ENCODE measurements at places on chromosomes 2 and 18.

- DNase-seq, result no peak
Observed at GRCh38 chr2:159555651-159556392, 60.5 kb downstream of the BAZ2B start.

GRCh38 chr2:218970894-218971293 is 11.4 kb downstream of the CDK5R2 start:
- no peak for DNase-seq

- DNase-seq, result no peak
Observed at GRCh38 chr2:216765761-216766262, 70.5 kb upstream of the IGFBP5 start.

DNA sequence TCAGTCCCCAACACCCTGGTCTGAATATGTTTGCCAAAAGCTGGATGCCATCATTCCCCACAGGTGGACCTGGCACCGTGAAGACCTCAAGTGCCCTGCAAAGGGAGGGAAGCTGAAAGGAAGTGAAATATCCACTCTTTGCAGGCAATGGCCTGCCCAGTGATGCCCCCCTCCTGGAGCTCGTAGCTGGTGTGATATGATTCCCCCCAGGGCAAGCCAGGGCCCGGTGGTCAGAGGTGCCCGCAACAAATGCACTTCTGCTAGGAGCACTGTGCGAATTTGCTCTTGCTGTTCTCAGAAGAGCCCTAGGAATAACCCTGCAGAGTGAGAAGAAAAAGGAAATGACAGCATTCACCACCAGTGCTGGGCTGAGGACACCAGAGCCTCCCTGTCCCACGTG is 247.4 kb downstream of the KLHL29 start:
- no peak for DNase-seq

GRCh38 chr2:156615836-156616322 is 179.7 kb downstream of the GPD2 start:
- no peak for DNase-seq

DNA sequence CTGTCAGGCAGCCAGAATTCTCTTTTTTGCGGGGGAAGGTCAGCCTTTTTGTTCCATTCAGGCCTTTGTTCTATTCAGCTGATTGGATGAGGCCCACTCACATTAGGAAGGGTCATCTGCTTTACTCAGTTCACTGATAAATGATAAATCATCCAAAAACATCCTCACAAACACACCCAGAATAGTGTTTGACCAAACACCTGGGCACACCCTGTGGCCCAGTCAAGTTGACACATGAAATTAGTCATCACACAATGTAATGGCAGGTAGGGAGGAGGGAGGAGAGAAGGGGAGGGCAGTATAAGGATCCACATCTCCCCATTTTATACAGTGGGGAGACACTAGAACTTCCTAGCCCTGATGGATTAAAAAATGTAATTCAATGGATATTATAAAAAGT is 8.3 kb upstream of the RMC1 start:
- no peak for DNase-seq

DNA sequence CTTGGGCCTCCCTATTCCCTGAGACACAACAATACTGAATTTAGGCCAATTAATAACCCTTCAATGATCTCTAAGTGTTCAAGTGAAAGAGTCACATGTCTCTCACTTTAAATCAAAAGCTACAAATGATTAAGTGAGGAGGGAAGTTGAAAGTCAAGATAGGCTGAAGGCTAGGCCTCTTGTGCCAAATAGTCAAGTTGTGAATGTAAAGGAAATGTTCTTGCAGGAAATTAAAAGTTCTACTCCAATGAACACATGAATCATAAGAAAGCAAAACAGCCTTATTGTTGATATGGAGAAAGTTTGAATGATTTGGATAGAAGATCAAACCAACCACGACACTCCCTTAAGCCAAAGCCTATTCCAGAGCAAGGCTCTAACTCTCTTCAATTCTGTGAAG is 286.9 kb downstream of the MEIS1 start:
- no peak for DNase-seq

DNA sequence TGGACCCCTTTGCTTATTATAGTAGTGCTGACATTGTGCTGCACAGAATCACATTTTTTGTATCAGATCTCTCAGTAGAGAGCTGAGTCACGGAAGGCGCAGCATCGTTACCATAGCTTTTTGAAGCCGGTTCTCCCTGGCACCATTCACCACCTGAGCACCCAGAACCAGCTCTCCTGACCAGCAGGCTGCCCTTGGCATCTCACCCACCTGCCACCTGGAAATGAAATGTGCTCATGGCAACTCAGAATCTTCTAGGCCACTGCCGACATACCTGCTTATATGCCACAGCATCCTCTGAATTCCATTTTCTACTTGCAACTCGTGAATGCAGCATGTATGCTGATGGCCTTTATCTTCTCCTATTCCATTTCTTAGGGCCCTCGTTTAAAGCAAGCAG is 62.7 kb downstream of the COA5 start:
- DNase-seq, result no peak

- DNase-seq, result no peak
Observed at GRCh38 chr2:12412898-12413305, 303.8 kb upstream of the TRIB2 start.

- DNase-seq, result no peak
Observed at GRCh38 chr18:68461481-68462018, 253.4 kb downstream of the TMX3 start.

- DNase-seq, result no peak
Observed at GRCh38 chr2:172285760-172286159, 141.6 kb upstream of the ITGA6 start.

DNA sequence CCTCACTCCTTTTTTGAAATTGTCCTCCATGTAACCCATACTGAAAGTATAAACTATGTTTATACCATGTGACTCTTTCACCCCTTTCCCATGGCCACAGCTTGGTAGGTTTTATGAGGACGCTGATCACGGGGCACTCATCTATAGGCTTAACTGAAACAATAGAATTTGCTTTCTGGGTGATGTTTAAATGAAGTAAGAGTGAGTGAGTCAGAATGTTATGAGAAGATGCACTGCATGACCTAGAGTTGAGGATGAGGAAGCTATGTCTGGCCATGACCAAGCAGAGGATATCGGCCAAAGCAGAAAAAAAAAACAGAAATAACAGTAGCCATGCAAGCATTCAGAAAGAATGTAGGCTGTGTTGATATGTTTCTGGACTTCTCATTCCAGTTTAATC is 34.9 kb downstream of the SCN1A start:
- DNase-seq, result no peak

DNA sequence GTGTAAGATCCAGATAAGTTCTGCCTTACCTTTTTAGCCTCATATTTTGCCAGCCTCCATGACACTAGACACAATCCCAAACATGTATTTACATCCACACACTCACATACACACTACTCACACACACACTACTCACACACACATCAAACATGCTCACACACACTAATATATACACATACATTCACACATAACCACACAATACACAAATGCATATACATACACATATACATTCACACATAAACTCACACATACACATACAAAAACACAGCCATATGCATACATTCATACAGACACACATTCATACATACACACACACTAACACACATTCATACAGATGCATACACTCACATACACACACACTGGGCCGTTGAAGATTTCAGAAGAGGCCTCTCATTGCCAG is 109.5 kb downstream of the MAIP1 start:
- DNase-seq, result no peak

DNA sequence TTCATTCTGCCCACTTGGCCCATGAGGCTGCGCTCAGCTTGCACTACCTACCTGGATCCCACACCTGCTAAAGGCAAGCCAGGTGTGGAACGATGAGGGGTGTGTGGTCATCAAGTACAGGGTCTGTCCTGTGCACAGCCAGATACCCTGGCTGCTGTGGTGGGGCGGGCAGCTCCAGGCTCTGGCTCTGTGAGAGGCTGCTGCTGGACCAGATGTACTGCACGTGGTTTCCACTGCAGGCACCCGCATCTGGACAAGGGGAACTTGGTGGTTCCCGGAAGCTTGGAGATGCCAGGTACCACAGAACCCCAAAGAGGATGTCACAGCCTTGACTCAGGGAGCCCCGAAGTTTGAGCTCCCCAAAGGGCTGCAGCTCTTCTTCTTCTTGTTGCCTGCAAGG is 68.1 kb upstream of the ZNF804A start:
- no peak for DNase-seq

- DNase-seq, result no peak
Observed at GRCh38 chr18:9695605-9696004, 12.5 kb upstream of the RAB31 start.

DNA sequence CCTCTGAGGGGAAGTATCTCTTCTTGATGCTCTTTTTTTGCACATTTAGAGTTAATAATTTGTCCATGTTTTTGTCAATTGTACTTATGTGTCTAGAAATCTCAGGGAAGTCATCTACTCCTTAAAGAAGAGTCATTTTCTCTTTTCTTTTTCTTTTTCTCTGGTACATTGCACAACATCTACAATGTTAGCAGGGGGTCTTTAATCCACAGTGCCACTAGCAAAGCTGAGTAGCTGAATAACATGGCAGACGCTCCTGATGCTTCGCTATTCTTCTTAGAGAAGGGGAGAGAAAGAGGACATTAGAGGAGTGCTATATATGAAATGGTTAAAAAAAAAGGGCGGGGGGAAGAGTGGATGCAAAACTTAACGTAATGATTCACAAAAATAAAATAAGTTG is 399.6 kb upstream of the CWC22 start:
- DNase-seq, result no peak

DNA sequence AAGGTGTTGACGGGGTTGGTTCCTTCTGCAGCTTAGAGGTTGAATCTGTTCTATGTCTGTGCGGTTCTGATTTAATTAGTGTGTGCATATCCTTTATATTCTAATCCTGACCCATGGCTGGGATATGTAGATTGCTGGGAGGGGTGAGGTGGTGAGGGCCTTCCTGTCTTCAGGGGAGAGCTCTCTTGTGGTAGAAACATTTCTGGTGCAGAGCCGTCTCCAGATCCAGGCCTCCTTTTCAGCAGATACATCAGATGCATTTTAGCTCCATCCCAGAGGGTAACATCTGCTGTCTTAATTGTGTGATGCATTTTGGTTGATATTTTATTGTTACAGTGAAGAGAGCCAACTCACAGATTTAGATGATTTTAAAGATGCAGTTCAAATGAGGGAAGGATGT is 227.8 kb downstream of the AGAP1 start:
- DNase-seq, result no peak

DNA sequence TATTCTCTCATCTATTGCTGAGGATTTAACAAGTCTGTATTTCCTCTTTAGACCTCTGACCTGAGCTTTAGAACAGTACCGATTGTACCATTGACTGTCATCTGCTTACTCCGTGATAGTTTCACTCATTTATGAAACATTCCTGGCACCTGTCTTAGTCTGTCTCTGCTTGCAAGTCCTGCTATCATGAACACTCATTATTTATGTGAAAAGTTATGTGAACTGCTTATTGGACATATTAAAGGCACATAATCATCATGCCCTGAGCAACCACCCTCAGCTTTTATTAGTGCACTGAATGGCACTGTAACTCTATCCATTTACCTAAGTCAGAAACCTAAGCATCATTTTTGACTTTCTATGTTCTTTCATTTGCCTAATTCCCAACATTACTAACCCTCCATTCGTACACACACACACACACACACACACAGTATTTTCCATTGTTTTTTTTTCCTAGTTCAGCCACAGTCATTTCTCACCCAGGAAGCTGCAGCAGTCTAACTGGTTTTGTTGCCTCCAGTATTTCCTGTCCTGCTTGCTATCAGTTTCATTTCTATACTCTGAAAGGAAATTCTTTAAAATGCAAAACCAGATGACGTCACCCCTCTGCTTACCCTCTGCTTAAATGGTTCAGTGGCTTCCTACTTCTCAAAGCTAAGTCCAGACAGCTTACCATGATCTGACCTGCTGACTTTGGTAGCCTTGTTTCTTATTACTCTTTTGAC is 146.1 kb downstream of the HAUS1 start:
- DNase-seq, result no peak

GRCh38 chr18:56890632-56891031 is 239.5 kb downstream of the WDR7 start:
- DNase-seq, result no peak

DNA sequence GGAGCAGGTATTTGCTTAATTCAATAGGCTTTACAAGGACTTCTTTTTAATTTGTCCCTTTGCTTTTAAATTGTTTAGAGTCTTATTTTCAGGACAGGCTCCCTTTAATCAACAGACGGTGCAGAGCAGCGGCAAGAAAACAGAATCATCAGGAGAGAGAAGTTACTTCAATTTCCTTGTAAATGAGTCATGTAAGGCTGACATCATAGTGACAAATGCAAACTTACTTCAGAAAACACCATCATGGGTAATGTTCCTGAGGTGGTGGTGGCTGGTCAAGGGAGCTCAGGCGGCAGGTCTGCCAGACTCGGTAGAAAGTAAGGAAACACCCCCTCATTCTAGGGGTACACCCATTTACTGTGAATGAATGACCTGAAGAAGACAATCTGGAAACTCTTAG is 395.1 kb downstream of the FBXO15 start:
- DNase-seq, result no peak

DNA sequence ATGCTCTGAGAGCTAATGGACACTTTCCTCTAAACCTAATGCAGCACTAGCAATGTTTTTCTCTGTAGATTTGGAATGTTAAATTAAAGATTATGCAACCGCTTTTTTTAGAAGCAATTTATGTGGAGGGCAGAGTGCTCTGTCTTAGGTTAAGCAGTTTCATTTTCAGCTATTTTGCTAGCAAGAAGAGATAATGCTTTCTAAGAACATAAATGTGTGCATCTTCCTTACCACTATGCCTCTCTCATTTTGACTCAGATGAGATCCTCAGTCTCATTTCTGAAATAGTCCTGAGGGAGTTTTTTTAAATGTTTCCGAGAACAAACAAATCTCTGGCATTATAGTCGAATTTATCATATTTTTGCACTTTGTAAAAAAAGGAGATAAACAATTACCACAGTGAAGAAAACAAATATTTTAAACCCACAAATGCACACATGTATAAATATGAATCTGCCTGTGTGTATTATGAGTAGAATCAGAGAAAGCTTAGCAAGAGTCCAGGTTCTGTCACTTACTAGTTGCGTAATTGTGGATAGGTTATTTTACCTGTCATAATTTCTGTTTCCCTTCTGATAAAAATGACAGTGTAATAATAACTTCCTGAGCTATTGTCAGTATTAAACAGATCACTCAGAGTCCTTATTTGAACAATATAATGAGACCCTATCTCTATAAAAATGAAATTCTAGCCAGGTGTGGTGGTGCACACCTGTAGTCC is 207.7 kb upstream of the CRIM1 start:
- no peak for DNase-seq

- no peak for DNase-seq
Observed at GRCh38 chr2:162919111-162919510, 80.5 kb upstream of the KCNH7 start.

Measured in substantia nigra (tissue), 51 donors.